ENCODE measurements at places on chromosomes 16 and 17.

DNA sequence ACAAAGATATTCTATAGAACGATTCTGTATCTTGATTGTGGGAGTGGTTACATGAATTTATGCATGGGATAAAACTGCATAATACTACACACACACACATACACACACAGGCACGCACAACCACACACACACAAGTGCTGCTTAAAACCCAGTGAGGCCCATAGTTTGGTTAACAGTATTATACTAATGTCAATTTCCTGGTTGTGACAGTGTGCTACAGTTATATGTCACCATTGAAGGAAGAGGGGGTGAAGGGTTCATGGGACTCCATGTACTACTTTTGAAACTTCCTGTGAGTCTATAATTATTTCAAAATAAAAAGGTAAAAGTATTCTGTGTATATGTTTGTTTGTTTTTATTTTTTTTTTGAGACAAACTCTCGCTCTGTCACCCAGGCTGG lies 8.1 kb downstream of the ZC3H7A start:
- DNase-seq, result no peak

GRCh38 chr17:55751720-55752250 lies 934 bp downstream of the PCTP start:
- no peak for DNase-seq

GRCh38 chr17:79844869-79845600 lies 5.8 kb upstream of the CBX4 start:
- no peak for DNase-seq

DNA sequence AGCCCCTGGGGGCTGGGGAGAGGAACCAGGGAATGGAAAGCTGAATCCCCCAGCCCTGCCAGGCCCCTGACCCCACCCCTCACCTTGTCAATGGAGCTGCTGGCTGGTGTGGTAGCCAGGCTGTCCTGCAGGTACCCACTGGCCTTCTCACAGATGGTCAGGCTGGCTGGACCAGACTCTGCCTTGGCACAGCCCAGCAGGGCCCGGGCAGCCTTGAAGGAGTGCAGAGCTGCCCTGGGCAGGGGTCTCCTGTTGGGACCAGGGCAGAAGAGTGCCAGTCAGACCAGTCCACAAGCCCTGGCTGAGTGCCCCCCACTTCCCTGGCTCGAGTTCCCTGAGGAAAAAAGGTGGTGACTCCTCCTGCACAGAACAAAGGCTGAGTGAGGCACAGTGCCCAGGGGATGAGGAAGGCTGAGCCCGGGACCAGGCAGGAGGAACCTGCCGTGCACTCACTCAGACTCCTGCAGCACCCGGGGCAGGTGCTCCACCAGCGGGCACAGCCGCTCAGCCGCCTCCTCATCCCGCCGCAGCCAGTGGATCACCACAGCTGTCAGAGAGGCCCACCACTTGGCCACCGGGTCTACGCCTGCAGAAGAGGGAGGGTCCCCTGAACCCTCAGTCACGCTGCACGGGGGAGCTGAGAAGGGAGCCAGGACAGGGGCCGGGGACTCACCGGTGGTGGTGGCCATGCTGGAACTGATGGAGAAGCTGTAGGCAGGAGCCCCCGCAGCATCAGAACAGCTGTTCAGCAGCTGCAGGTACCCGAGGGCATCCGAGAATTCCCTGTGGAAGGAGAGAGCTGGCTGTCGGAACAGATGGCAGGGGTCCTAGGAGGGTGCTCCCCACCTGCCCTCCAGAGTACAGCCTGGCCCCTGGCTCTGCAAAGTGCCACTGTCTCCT lies 22.4 kb downstream of the SREBF1 start:
- DNase-seq, result no peak

DNA sequence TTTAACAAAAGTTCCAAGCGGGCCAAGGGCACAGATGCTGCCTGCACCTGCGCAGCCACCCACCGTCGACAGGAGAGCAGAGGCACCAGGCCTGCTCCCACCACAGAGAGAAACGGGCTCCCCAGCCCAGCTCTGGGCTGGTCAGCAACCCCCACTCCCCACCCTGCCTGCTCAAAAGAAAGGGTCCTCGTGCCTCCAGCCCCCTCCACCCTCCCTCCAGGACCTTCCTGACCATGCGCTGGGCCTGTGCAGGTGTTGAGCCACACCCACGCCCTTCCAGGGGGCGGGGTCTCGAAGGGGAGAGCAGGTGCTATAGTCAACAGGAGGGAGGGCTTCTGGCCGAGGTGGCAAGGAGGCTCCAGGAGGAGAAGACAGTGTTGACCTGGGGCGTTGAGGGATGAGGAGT lies 25.3 kb downstream of the ZNF778 start:
- DNase-seq, result no peak

- no peak for DNase-seq
Measured at GRCh38 chr16:73172241-73172972, 124.5 kb upstream of the ZFHX3 start.

- DNase-seq, result no peak
Measured at GRCh38 chr16:85234310-85235204, 122.3 kb upstream of the CIBAR2 start.

- DNase-seq, result no peak
Measured at GRCh38 chr16:73046202-73046848, 1.6 kb downstream of the ZFHX3 start.

- DNase-seq, result no peak
Measured at GRCh38 chr17:17167356-17167755, 38.8 kb downstream of the PLD6 start.

GRCh38 chr17:58667934-58668597 lies 23.8 kb downstream of the TEX14 start:
- no peak for DNase-seq

GRCh38 chr17:37488009-37488604 lies 1.6 kb upstream of the DUSP14 start:
- DNase-seq, result no peak

GRCh38 chr16:67242138-67242730 lies 5.0 kb downstream of the FHOD1 start:
- no peak for DNase-seq

DNA sequence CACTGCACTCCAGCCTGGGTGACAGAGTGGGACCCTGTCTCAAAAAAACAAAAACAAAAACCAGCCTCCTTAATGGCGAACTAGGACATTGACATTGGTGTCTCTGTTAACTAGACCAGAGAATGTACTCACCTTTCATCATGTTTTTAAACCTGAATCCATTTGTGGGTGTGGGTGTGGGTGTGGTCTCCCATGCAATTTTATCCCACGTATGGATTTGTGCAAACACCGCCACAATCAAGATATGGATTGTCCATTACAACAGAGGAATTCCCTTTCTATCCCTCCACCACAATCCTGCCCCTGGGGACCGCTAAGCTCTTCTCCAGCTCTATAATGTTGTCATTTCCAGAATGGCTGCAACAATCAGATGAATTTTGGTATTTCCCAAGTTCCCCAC lies 49.9 kb downstream of the DNAH17 start:
- DNase-seq, result no peak

- DNase-seq, result peak; percentile 55
Measured at GRCh38 chr17:39238311-39238972, 12.7 kb upstream of the STAC2 start.

DNA sequence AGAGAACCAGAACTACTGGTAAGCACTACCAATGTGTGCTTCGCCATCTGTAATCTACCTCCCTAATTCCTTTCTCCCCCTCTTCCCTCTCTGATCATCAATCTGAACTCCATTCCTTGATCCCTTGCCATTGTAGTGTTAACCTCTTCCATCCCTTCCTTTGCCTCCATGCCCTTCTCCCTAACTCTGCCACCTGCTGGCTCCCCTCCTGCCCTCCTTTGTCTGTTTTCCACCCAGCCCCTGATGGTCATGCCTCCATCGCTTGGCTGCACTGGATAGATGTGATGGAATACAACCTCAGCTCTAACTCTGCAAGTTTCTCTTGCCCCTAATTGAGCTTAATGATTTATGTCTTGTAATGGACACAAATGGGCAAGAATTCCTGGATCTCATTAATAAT lies 108.2 kb upstream of the ASIC2 start:
- DNase-seq, result no peak

DNA sequence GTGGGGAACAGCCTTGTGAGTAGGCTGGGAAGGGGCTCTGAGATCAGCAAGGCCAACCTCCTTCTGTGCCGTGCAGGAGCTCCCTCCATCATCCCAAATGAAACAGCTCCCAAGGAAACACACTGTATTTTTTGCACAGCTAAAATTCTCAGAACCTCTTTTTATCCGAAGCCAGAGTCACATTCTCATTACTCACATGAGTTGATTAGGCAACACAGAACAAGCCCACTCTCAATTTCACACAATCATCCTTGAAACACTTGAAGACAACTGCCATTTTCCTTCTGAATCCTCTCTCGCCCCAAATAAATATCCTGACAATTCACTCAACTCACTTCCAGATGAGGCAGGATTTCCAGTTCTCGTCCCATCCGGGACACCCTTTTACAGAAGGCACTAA lies 66.1 kb downstream of the MYO18A start:
- DNase-seq, result no peak

DNA sequence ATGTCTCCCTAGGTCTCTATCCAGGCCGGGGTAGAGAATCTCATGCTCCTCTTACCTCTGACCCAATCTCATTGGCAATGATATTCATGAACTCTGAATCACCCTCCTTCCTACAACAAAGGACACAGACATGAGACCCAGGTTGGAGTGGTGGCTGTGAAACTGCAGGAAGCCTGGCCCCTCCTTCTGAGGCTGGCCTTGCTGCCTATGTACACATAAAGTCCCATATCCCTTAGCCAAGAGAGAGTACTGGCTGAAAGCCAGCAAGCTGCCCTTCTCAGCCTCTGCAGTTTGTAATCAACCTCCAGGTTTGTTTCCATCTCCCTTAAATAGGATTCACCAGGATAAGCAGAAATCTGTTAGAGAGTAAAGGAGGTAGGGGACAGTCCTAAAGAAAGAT lies 10.6 kb downstream of the AARSD1 start:
- DNase-seq, result no peak

DNA sequence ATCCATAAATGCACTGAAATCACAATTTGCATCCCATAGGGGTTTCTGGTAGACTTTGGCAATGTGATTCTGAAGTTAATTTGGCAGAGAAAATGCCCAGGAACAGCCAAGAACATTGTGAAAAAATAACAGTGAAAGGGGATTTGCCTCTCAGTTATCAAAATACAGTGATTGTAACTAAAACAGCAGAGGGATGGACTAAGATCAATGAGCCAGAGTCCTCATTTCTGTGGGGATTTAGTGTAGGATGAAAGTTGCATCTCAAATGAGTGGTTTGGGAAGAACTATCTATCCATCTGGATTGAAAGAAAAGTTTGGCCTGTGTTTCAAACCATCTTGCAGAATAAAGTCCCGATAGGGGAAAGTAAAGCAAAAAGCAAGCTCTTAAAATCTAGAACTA lies 28.1 kb downstream of the MYBBP1A start:
- no peak for DNase-seq

DNA sequence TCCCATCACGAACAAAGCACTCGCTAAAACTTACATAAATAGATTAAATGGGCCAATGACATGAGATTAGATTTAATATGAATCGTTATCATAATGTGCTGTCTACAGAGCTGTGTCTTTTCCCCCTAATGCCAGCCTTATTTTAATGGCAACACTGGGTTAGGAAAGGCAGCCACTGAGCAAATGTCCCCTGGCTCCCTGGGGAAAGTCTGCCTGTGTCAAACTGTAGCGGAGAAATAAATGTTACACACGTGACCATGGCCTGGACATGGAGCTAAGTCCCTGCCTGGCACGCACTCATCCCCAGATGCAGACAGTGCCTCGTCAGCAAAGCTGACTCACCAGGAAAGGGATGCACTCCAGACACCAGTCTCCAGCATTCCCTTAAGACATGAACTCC lies 61.3 kb upstream of the SDK2 start:
- DNase-seq, result no peak

GRCh38 chr16:2040041-2040786 lies 7.4 kb downstream of the NTHL1 start:
- DNase-seq, result no peak

DNA sequence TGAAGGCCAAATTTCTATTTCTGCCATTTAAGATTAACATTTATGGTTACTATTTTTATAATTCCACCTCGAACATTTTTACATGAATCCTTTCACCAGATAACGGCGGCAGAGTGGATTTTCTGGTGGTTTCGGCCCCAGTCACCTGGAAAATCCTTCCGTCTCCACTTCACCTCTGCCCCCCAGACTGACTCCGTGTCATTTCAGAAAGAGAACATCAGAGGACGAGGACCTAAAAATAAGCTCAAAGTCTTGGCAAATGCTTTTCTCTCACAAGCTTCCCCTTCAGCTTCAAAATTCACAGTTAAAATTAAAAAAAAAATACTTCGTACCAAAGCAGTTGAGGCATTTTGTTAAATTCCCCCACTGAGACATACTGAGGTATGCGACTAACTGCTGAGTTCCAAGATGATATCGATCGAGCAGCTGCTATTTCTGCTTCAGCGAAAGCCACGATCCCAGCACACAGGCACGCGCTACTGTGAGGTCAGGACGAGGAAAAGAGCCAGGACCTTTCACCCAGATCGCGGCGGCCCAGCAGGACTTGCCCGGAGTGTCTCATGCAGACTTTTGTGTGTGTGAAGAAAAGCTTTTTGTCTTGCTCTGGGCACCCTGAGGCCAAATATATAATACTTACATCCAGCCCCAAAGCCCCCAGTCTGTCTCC lies 36.8 kb downstream of the ASPA start:
- DNase-seq, result no peak

GRCh38 chr17:67297454-67297960 lies 52.5 kb upstream of the HELZ start:
- DNase-seq, result no peak

DNA sequence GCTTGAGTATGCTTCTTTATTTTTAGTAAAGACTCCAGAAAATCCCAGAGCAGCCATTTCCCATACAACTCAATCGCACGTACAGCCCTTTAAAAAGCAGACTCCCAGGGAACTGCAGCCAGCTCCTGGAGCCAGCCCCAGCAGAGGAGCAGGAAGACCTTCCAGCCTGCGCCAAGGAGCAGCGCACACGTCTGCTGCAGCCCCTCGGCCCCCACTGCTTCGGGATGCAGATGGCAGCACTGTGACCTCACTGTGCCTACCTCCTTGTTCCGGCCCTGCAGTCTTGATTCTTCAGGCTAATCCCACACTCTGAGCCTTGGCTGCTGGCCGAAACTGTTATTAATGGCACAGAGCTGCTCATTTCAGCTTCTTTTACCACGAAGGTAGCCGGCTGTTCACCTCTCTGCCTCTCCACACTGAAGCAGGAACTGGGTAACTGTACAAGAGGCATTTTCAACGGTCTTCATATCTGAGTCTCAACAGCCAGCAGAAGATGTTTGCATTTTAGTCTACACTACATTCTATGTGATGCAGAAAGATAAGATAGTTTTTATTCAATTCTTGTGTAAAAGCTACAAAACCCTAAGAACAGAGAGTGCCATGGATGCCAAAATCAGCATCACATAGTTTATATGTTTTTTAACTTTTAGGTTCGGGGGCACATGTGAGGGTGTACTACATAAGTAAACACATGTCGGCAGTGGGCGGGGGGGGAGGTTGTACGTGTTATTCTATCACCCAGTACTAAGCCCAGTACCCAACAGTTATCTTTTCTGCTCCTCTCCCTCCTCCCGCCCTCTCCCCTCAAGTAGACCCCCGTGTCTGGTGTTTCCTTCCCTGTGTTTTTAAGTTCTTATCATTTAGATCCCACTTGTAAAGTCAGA lies 130.9 kb downstream of the ANKRD11 start:
- DNase-seq, result no peak
